ENCODE measurements at places on chromosomes 7 and 10.

DNA sequence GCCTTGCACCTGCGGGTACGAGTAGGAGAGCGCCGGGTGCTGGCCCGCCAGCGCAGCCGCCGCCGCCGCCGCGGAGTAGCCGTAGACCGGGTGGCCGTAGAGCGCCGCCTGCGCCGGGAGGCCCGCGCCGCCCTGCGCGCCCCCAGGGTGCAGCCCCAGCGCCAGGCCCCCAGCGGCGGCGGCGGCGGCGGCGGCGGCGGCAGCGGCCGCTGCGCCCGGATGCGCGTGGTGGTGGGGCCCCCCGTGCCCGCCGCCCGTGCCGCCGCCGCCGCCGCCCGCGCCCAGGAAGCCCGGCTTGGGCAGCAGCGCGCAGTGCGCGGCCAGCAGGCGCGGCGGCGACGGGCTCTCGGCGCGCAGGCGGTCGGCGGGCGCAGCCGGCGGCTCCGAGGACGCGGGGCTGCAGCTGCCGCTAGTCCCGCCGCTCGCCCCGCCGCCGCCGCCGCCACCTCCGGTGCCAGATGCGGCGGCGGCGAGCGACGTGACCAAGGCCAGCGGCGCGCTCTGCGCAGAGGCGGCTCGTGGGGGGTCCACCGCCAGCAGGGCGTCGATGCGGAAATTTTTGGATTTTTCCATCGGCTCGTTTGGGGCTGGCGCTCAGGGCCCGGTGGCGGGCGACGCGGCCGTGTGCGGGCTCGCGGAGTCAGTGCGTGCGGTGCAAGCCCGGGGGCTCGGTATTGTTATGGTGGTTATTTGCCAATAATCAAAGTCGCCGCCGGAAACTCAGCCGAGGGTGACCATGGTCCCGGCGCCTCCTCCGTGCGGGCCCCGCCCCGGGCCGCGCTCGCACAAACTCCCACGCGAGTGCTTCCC lies 480 bp downstream of the MNX1 start:
- no peak for DNase-seq

DNA sequence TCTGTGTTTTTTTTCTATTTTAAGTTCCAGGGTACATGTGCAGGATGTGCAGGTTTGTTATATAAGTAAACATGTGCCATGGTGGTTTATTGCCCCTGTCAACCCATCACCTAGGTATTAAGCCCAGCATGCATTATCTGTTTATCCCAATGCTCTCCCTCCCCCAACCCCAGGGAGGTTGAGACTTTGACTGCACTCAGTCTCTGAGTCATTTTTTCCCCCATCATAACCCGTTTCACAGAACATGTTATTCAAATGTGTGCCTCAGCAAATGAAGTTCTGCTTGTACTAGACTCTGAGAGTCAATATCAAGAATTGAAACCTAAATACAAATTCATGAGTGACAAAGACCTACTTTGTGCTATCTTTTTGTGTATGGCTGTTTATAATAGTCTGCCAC lies 70.0 kb upstream of the CYP26C1 start:
- DNase-seq = no peak

- no peak for DNase-seq
Measured at GRCh38 chr7:137592232-137592896, 248.8 kb upstream of the PTN start.

DNA sequence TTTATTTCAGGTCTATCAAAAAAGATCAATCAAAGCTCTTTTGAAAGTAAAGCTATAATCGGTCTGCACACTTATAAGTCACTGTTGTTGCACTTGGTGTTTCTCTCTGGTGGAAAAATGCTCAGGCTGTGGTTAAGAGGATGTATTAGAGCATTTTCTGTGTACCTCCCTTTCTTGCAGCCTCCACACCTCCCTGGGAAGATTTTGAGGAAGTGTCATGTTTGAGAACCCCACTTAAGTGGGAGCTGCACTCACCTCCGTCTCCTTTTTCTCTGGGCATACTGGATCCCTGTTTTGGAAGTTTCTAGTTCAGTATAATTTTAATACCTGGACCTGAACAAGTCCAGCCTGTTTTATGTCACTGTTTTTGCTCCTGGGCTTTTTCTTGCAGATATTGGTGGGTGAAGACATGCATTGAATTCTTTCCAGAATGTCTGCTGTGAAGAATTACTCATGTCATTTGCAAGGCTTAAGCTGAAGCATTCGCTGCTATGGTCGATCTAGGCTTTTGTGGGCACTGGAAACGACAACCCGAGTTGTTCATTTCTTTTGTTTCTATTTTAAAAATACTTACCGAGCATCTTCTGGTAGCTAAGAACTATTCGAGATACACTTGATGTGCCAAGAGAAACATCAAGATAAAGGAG lies 36.6 kb downstream of the TCF7L2 start:
- no peak for DNase-seq
